ENCODE measurements at places on chromosomes 6 and 20.

GRCh38 chr20:23691675-23692074, 2.8 kb upstream of the CST4 start:
- DNase-seq, result no peak

DNA sequence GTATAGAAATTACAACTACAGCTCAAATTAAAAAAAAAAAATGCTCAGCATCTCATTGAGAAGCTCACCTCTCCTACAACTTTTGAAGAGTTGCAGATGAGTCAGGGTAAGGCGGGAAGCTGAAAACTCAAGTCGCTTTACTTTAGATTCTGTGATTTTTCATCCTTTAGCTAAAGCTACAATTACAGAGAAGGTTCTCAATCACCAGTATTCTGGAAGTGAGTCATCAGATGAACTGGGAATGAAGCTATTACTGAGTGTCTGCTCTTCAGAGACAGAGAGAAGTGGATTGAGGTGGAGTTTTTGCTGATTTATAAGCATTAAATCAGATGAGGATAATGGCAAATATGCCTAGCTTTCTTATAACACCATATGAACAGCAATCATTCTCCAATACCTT, 91.9 kb downstream of the TFAP2A start:
- no peak for DNase-seq

DNA sequence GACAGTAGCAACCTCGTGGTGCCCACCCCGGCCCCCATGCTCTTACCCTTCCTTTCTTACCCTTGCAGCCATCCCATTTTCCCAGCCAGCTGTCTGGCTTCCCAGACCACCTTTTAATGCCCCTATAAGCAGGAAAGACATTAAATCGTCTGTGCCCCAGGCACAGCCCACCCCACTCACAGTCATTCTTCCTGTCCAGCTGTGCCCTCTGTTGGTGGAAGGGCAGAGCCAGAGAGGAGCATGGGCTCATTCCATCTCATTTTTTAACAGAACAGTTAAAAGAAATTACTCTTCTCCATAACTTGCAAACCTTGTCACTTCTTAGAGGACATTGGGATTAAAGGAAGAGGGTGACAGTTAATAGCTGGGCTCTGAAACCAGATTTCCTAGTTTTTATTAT, 240.5 kb downstream of the NRN1 start:
- DNase-seq, result no peak

GRCh38 chr20:24488800-24489175, 19.4 kb downstream of the SYNDIG1 start:
- DNase-seq, result no peak
